Activated effector memory CD4-positive, alpha-beta T cell treated with Interleukin-2 at 50 U/mL for 16 hours (primary cell): ENCODE measurements at places on chromosomes 13 and 19.

DNA sequence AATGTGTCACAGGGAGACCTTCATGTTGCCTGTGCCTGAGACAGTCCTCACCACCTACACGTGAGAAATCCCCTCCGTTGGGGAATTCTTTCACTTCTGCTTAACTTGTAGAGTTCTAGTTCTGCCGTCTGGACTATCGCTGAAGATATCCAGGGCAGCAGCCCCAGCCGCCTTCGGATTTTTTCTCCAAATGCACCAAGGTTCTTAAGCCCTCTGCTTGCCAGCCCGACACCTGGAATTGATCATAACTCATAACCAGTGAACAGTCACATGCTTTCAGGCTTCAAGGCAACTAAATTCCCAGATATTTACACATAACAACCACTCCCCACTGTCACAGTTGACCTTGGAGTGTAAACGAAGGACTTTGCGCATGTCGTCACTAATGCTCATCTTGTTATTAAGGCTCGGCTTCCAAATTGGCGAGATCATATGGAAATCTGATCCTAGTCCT is 114.4 kb downstream of the RAB20 start:
- no peak for DNase-seq

GRCh38 chr13:74977498-74977897 is 504.5 kb downstream of the TBC1D4 start:
- no peak for DNase-seq

DNA sequence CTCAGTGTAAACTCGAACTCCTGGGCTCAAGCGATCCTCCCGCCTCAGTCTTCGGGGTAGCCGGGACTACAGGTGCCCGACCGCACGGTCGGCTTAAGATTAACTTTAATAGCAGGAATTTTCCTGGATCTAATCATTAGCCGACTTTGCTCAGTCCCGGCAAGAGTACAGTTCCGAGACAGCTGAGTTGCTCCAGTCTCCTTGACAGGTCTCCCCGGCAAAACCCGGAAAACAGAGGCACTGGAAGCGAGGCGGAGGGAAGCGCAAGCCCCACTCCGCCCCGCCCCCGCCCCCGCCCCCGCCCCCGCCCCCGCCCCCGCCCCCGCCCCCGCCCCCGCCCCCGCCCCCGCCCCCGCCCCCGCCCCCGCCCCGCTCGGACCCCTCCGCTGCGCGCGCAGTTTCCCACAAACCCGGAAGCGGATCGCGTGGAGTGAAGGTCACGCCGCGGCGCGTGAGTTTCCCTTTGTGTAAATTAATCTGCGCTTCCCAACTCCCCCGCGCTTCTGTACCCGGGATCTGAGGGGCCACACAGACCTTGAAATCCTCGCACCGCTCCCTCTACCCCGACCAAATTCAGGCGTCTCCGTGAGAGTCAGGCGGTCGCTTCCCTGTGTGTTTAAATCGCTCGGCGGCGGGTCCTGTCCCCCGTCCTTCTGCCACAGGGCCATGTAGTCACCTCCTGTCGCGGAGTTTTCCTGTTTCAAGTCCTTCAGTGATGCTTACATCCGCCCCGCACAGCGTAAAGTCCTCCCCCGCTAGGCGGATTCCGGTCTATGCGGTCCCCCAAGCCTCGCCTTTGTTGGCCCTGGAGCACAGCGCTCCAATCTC is at the start of gene ZNF480:
TSS of gene ZNF480 (plus strand) at position 397 of the 828 bp plus-strand sequence. CDS start 3,244 bp downstream, outside the sequence.
- DNase-seq, result peak; percentile 78

- DNase-seq, result peak; percentile 43
Observed at GRCh38 chr19:48290771-48291488, 21.0 kb downstream of the ZNF114 start.

- DNase-seq, result no peak
Observed at GRCh38 chr19:46907880-46908279, 47.1 kb downstream of the ARHGAP35 start.
